ENCODE measurements at places on chromosomes 4 and X.

GRCh38 chrX:53004811-53005210 lies 43.8 kb upstream of the GPR173 start:
- DNase-seq: no peak

GRCh38 chr4:3725936-3726870 lies 40.0 kb upstream of the ADRA2C start:
- no peak for DNase-seq

DNA sequence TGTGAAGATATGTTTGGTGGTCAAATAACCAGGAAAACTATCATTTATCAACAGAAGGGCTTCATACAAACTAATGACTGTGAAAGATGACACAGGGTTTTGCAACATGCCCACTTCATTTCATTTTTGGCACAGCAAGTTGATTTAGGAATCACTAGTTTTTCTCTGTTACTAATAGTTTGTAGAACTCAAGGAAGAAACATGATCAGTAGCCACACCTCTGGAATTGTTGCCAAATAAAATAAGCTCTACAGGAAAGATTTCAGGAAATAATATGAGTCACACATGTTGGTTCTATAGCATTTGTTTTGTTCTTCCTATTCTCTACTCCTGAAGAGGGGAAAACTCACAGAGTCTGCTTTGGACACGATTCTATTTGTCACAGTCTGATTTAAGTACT lies 255.4 kb downstream of the TLL1 start:
- no peak for DNase-seq

GRCh38 chrX:65976161-65976560 lies 63.7 kb downstream of the VSIG4 start:
- no peak for DNase-seq

DNA sequence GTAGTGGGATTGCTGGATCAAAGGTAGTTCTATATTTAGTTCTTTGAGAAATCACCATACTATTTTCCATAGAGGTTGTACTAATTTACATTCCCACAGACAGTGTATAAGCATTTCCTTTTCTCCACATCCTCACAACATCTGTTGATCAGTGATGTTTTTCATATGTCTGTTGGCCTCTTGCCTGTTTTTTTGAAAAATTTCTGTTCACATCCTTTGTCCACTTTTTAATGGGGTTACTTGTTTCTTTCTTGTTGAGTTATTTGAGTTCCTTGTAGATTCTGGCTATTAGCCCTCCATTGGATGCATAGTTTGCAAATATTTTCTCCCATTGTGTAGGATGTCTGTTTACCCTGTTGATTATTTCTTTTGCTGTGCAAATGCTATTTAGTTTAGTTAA lies 72.6 kb downstream of the STOX2 start:
- DNase-seq: no peak

- no peak for DNase-seq
These were observed 102.1 kb downstream of the ASB9 start for GRCh38 chrX:15167826-15168225.

- no peak for DNase-seq
These were observed 174.9 kb upstream of the SMARCAD1 start for GRCh38 chr4:94032754-94033153.

GRCh38 chr4:108427946-108428485 lies 192.4 kb upstream of the RPL34 start:
- no peak for DNase-seq

- no peak for DNase-seq
These were observed 10.1 kb upstream of the RNF4 start for GRCh38 chr4:2458546-2459491.

GRCh38 chrX:153494061-153494460 lies 719 bp upstream of the BGN start:
- no peak for DNase-seq

Data from activated CD8-positive, alpha-beta memory T cell treated with anti-CD3 and anti-CD28 coated beads, Interleukin-2, amount 50 U/mL, for 4 hours (primary cell).